ENCODE measurements at places on chromosomes 2 and 18.

DNA sequence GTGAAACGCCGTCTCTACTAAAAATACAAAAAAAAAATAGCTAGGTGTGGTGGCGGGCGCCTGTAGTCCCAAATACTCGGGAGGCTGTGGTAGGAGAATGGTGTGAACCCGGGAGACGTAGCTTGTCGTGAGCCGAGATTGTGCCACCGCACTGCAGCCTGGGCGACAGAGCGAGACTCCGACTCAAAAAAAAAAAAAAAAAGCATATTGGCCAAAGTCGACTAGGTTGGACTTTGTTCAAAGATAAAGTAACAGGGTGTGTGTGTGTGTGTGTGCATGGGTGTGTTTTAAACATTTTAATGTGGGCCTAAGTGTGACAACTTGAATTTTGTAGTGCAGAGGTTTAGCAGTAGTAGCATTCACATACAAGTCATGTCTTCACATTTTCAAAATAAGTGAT, 11.7 kb downstream of the GEMIN6 start:
- no peak for DNase-seq

- DNase-seq, result no peak
These were observed 208.2 kb upstream of the RBMS1 start for GRCh38 chr2:160701822-160702221.

- DNase-seq, result no peak
These were observed 119.1 kb downstream of the FSIP2 start for GRCh38 chr2:185857691-185858090.

- no peak for DNase-seq
These were observed 71.9 kb downstream of the CERS6 start for GRCh38 chr2:168528016-168528415.

DNA sequence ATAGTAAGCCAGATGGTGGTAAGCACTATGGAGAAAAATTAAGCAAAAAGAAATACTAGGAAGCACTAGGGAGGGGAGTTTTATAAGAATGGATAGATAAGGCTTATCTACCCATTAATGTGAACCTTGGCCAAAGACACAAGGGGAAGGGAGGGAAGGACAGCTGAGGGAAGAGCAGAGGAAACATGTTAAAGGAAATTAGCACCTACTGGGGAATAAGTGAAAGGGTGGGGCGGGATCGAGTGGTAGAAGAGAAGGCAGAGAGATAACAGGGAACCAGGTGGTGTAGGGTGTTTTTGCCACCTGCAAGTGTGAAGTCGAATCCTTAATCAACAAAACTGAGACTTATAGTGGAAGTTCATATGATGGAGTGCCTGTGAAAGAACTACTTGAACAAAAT, 1.7 kb downstream of the UNC80 start:
- no peak for DNase-seq

GRCh38 chr2:123723706-123724105, 301.4 kb upstream of the CNTNAP5 start:
- no peak for DNase-seq

- DNase-seq, result no peak
These were observed 246.6 kb upstream of the APCDD1 start for GRCh38 chr18:10207682-10208345.

- no peak for DNase-seq
These were observed 51.0 kb upstream of the ACTR3 start for GRCh38 chr2:113838744-113839444.

DNA sequence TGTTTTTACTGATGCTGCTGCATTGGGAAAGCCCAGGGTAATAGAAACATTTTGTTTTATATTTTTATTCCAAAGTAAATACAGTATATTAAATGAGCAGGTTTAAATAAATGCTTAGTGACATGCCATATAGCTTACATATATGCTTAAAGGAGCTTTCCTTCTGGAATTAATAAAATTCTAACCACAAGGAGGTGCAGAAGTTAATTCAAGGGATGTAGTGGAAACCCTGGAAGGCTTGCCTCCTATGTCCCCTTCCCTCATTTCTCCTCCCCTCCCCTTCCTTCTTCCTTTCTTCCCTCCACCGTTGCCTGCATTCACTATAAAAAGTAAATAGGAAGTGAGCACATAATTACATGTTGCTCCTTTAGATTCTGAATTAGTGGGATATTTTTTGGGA, 96.3 kb downstream of the UBE2E3 start:
- DNase-seq, result no peak

GRCh38 chr2:68912732-68913131, 40.0 kb downstream of the GKN2 start:
- no peak for DNase-seq

DNA sequence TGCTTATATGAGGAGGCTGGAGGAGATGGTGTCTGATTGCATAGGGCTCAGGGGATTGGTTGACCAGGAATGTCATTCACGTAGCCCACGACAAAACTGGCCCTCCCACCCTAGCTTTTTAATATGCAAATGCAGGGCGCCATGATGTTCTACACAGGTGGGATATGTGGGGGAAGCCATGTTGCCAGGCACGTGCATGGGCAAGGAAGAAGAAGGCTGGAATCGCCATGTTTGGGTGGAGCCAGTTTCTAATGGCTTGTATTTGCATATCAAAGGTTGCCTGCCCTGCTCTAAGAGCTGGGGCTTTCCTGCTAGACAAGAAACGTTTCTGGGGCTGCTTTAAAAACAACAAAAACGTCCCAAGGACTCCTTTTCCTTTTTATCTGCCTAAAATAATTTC, 26.5 kb upstream of the LINC00305 start:
- no peak for DNase-seq

DNA sequence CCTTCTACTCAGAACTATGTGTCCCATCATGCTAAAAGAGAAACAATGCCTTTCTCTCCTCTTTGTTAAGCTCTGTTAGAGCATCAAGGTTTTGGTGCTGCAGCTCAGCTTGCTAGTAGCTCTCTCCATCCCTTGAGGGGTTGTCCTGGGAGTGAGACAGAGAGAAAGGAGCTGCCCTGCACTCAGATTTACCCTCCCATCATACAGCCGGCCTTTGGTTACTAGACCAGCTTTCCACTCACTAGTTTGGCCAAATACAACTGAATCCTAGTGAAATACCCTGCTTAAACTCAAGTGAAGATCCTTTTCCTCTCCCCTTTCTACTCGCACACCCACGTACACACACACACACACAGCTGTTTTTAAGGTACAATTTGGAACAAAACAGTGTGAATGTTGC, 2.3 kb upstream of the CHN1 start:
- no peak for DNase-seq

DNA sequence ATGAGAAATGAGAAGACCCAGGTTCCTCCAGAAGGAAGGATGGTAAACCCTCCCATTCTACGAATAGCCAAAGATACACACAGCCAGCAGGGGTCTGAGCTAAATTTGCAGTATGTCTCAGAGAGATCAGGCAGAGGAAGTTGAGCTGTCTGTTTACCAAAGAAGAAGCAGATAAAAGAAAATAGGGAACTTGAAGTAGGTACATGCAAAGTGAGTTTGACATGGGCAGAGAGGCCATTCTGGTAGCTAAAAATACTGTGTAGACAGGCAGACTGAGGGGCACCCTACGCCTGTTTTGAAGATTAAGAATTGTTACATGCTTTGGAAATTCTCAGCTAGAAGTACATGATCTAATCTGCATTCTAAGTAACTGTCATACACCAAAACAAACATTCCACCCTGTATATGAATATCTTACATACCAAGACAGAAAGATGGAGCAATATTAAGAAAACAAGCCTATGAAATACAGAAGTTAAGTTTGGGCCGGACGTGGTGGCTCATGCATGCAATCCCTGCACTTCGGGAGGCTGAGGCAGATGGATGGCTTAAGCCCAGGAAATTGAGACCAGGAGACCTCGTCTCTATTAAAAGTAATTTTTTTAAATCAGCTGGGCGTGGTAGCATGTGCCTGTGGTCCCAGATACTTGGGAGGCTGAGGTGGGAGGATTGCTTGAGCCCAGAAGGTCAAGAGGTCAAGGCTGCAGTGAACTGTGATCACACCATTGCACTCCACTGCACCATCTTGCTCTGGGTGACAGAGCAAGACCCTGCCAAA, 157.9 kb downstream of the ANKRD44 start:
- no peak for DNase-seq

DNA sequence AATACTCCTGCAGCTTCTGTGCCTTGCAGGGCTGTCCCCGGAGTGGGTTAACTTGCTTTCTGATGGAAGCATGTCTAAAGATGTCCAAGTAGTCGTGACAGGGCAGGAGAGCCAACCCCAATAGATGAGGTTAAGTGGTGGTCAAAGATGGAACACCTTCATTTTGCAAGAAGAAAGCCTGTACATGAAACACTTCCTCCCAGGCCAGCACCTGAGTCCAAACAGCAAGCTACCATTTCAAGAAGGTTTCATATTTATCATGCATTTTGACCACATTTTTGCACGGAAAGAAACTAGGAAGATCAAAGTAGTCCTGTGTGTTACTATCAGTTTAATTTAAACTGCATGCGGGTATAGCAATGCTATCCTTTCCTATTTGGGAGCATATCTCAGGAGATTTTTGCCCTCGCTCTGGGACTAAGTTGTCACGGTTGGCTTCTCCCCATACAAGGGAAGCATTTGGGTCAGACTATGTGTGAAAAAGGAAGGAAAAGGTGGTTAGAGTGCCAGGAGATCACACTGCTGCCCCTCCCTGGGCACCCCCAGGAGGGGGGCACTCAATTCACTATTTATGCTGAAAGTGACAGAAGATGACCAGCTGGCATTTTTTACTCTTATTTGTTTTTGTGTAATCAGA, 187.6 kb downstream of the ZNF521 start:
- DNase-seq, result no peak

DNA sequence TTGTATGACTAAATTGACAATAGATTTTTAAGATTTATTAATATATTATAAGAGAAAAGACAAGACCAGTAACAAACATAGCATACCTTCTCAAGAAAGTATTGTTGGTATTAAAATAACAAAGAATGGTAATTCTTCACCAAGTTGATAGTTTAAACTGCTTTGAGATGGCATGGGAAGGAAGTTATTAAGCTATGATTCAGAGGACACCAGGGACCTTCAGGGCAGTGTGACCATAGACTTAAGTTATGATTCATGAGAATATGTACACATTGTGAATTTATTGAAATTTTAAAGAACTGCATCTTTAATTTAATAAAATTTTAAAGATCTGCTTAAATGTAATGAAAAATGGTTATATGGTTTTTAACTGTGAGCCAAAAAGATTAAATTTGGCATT, 205.7 kb downstream of the DSEL start:
- no peak for DNase-seq

DNA sequence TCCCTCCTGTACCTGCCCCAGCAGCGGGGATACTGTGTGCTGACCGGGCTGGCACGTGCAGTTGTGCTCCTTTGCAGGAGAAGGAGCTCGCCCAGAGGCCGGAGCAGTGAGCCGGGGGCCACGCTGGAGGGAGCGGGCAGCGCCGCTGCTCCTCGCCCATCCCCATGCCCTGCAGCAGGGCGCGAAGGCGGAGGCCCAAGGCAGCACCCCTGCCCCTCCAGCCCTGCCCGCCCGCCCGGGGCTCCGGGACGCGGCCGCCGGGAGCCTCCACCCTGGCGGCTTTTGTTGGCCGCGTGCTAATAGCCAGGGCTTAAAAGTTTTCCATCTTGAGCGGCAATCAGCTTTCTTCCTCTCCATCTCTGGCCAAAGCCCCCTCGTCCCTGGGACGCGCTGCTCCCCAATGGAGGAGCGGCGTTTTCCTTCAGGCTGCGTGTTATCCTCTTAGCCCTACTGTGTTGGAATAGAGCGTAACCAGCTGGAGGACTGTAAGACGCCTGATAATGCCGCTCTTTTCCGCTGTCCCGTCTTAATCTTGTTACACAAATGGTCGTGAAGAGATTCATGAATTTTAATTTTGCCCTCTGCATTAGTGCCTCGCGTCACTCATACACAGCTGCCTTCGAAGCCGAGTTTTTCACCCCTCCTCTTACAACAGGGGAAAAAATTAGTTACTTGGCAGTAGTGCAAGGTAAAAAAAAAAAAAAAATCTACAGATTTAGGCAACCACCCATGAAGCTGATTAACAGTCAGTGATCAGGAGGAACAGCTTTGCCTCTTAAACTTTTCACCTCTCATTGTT, 172.9 kb upstream of the SIX3 start:
- DNase-seq, result no peak

DNA sequence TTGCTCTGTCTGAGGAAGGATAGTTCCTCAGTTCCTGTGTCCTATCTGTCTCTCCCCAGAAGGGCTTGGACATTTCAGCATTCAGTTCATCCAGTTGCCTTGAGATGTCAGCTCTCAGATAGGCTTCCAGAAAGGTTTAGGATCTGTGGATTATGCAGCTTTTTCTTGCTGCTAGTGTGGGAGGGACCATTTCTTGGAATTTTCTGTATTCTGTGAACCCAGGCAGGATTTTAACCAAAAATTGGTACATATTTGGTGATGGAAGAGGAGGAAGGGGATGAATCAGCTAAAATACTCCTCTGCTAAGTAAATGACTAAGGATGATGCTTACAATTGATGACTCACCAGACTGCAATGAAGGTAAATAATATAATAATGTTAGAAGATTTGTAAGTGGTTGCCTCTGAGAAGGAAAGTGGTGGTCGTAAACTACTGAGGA, 58.6 kb upstream of the DOCK10 start:
- no peak for DNase-seq

- DNase-seq, result no peak
These were observed 32.5 kb downstream of the TET3 start for GRCh38 chr2:74017223-74017622.

- DNase-seq, result no peak
These were observed 90.4 kb downstream of the NUP35 start for GRCh38 chr2:183214680-183215079.

DNA sequence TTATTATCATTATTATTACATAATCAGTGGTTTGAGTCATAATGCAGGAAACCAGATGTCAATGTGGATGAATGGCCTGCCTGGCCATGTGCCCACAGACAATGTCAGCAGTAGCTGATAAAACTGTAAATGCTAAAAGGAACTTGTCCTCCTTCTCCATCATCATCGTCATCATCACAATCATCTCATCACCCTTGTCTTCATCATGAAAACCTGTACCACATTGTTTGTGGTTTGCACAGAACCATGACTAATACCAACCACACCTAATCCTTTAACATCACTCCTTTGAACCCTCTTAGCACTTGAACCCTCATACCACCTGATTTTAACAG, 96.0 kb downstream of the HNMT start:
- no peak for DNase-seq

All from suprapubic skin (tissue), 4 donors.